Mucosa of gallbladder (tissue), 1 donor: ENCODE measurements at places on chromosomes 2 and 18. TPM values are rescaled to one million over a fixed set of nuclear protein-coding genes. Genes with fewer than 3 reads are reported as not detected.

FSHR gene
- total RNA-seq = 0.20 TPM

PAX8 gene
- total RNA-seq = 3.5 TPM

TUBA4A gene
- 40.6 TPM for total RNA-seq

ADD2 gene
- 0.95 TPM for total RNA-seq

CAPN14 gene
- total RNA-seq = 0.14 TPM

MC4R gene
- not detected for total RNA-seq

GALR1 gene
- total RNA-seq = 0.09 TPM

PLCD4 gene
- 0.49 TPM for total RNA-seq

SRD5A2 gene
- total RNA-seq = 0.09 TPM

GPR55 gene
- 0.37 TPM for total RNA-seq

DNA sequence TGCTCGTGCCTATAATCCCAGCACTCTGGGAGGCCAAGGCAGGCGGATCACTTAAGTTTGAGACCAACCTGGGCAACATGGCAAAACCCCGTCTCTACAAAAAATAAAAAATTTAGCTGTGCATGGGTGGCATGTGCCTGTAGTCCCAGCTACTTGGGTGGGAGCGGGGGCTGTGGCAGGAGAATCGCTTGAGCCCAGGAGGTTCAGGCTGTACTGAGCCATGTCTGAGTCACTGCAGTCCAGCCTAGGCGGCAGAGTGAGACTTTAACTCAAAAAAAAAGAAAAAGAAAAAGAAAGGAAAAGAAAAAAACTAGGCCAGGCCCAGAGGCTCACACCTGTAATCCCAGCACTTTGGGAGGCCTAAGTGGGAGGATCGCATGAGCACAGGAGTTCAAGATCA is 30.8 kb downstream of the TWSG1 start:
- no peak for DNase-seq

- no peak for DNase-seq
These were observed 99.4 kb upstream of the PPP1CB start for GRCh38 chr2:28652217-28652616.

DNA sequence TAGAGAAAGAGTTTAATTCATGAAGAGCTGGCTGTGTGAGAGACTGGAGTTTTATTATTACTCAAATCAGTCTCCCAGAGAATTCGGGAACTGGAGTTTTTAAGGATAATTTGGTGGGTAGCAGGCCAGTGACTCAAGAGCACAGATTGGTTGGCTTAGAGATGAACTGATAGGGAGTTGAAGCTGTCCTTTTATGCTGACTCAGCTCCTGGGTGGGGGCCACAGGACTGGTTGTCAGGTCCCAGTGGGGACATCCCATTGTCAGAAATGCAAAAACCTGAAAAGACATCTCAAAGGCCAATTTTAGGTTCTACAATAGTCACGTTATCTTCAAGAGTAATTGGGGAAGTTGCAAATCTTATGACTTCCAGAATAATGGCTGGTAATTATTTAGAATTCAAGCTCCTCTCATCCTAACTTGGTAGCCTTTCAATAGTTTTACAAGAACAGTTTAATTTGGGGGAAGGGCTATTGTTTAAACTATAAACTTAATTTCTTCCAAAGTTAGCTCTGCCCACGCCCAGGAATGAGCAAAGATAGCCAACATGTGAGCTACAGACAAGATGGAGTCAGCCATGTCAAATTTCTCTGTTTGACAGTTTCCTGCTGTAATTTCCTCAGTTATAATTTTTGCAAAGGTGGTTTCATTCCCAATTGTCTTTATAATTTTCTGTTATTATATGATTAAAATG is 149.4 kb upstream of the SLC39A10 start:
- no peak for DNase-seq

DNA sequence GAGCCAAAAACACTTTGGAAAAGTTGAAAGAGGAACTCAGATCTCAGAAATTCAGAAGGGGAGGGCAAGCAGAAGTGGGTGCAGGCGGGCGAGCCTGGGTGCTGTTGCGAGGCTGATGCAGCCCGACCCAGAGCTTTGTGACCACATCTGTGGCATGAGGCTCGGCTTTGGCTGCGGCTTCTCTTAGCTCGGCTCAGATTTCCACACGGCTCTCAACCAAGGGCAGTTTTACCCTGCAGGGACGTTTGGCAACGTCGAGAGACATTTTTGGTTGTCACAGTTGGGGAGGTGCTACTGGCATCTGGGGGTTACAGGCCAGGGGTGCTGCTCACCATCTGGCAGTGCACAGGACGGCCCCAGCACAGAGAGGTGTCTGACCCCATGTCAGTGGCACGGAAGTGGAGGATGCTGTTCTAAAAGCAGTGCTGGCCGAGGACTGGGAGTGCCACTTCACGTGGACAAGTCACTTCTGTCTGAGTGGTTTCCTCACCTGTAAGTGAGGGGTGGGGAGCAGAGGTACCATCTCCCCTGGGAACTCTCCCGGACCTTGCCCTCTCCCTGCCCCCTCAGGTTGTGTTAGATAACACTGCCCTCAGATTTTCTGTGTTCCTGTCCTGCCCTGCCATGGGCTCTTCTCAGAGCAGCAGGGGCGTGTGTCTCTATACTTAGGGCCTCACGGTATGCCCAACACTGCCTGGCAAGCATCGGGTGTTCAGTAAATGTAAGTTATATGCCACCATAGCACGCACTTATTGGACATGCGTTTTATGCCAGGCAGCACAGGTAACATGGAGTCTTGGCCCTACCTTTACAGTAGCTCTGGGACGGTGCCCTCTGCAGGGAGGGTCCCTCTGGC is 48.7 kb upstream of the FAHD2A start:
- DNase-seq = no peak

DNA sequence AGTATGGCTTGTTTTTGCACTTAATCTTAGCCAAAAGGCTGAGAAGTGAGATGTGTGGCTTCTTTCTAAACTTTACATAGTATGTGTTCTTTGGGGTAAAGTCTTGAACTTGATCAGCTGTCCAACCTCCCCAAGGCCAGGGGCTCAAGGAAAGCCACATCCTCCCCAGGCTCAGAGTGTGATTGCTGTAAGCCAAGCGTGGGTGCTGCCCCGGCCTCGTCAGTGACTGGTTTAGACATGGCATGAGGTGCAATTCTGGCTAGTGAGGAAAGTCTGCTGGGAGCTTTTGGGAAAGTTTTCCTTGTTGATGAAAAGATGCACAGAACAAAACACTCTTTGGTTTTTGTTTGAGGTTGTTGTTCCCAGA is 40.2 kb downstream of the TMEM177 start:
- DNase-seq = no peak

DNA sequence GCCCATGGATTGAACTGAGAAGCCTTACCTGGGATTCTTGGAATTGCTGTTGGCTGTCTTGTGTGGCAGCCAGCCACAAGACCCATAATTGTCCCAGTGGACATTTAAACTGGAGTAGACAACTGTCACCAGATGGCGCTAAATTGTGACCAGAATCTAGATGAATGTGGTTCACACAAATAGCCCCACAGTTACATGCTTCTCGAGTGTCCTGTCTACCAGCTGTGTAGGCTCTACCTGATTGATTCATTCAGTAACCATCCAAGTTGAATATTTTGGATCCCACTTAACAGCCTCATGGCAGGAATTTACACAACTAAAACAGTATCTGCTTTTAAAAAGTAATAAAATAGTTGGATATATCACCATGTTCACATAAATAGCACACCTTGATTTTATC is 73.2 kb downstream of the MAP4K4 start:
- no peak for DNase-seq

GRCh38 chr2:238130696-238131628 is 7.5 kb upstream of the KLHL30 start:
- no peak for DNase-seq

DNA sequence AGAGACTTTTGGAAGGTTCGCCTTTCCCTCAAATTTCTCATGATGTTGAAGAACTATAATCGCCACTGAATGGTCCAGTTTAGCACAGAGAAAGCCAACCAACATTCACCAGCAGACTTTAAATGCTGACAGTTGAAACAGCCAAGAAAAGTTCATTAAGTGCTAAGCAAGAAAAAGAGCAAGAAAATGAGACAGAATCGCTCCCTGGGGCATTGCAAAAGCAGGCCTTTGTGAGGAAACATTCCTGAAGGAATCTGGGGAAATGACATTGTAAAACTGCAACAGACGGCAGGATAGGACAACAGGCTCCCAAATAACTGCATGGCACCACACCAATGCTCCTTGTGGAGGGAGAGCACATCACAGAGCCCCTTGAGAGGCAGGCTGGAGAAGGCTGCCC is 269.3 kb upstream of the ID2 start:
- DNase-seq = no peak

GRCh38 chr2:144695657-144696056 is 175.7 kb upstream of the ZEB2 start:
- no peak for DNase-seq

DNA sequence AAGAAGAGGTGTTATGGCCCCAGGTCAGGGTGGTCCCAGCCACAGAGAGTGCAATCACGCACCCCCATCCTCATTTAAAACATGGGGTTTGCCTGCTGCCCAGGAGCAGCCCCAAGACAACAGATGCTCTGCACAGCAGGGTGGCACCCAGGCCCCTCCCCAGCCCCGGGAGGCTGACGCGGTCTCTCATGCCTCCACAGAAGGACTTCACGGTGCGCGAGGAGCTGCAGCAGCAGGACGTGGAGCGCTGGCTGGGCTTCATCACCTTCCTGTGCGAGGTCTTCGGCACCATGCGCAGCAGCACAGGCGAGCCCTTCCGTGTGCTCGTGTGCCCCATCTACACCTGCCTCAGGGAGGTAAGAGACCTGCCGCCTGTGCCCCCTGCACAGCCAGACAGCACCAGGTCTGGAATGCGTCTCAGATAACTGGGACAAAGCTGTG is 133.7 kb downstream of the SMAD7 start:
- DNase-seq = no peak

- DNase-seq = no peak
These were observed 286.2 kb upstream of the TRIB2 start for GRCh38 chr2:12430407-12431133.

DNA sequence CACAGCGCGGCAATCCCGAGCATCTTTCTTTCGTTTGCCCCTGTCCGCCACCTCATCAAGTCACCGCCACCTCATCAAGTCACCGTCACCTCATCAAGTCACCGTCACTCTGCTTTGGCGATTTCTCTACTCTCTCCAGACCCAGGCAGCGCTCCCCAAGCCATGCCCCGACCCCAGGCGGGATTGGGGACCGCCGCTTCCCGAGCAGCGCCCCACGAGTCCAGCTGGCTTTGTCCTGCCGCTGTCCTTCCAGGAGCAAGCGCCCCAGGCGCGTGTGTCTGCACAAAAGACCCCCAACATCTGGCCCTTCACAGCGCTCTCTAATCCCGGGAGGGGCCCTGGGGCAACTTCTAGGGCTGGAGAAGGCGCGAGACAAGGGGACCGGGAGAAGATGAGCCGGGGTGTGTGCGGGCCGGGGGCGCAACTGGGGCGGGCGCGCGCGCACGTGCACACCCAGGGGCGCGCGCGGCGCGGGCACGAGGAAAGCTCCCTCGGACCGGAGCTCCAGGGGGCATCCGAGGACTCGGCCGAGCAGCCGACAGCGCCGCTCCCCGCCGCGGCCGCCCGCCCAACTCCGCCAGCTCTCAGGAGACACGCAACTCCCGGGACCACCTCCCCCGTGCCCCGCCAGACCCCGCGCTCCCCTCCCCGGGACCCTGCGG is 633 bp upstream of the RNF152 start:
- peak; percentile 27 for DNase-seq

DNA sequence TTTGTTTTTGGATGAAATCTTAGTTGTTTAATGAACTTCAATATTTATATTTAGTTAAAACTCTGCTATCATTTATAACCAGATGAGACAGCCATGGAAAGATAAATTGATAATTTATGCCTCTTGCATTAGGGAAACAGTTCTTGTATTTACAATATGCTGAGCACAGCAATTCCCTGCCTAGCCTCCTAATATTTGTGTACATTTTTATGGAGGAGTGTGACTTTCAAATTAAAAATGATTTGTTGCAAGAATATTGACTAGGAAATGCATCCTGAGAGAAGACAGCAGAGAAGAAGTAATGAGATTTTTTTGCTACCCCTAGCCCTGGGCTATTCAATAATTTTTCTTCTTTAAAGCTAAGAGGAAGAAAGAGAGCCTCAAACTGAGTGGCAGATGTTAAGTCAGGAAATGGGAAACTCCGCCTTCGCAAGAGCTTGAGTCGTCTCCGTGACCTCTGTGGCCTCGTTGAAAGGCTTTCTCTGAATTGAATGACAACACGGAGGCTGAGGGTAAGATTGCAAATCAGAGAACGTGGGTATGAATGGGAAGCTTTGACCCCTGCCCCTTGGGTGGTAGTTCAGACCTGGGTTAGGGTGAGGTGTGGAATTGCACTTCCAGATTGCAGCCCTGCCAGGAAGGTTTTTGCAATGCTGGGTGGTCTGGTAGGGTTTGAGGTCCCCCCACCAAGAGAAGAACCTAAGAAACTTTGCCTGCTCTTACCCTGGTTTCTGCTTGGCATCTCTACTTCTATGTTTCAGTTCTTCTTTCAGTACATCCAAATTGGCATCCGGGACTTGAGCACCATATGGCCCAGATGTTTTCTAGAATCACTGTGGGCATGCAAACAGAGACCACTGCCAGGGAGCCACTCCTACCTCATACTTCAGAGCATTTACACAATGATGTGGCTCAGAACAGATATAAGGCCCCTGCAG is 210.3 kb upstream of the RBMS1 start:
- no peak for DNase-seq

- no peak for DNase-seq
These were observed 43.1 kb upstream of the CHN1 start for GRCh38 chr2:175048275-175048674.

DNA sequence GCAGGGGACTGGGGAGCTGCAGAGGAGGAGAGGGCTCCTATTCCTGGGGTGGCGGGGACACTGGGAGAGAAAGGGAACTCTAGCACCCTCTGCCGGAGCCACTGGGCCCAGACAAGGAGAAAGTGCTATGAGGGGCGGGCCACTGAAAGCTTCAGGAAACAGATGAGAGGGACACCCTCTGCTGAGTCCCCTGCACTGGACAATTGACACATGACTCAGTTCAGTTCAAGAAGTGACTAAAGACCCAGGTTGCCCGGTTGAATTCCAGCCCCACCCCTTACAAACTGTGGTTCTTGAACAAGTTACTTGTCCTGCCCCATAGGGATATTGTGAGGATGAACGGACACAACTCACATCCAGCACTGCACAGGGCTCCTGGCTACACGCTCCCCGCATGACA is 5.0 kb downstream of the RUFY4 start:
- no peak for DNase-seq

DNA sequence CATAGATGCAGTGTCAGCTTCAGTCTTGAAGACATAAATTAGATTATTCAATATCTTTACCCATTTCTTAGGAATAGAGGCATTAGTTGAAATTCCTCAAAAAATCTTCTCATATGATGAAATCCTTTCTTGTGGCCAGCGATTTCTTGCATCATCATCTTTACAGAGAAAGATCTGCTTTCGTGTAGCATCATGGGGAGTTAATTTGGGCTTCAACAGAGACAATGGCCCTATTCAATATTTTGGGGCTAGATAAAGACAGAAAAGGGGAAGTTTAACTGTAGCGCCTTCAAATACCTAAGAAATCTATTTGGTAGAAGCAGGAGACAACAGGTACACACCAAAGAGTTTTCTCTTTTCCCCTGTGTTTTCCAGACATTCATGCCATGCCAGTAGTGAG is 73.8 kb downstream of the TGFA start:
- no peak for DNase-seq

GRCh38 chr2:216387262-216387661 is 15.0 kb upstream of the MARCHF4 start:
- DNase-seq = no peak
